Stimulated activated CD4-positive, alpha-beta T cell treated with anti-CD3 and anti-CD28 coated beads, Interleukin-2, amount 100 ng/mL, for 24 hours (primary cell): ENCODE measurements at places on chromosomes 12 and 14.

- DNase-seq, result no peak
These were observed 161.7 kb downstream of the CAND1 start for GRCh38 chr12:67430708-67431335.

DNA sequence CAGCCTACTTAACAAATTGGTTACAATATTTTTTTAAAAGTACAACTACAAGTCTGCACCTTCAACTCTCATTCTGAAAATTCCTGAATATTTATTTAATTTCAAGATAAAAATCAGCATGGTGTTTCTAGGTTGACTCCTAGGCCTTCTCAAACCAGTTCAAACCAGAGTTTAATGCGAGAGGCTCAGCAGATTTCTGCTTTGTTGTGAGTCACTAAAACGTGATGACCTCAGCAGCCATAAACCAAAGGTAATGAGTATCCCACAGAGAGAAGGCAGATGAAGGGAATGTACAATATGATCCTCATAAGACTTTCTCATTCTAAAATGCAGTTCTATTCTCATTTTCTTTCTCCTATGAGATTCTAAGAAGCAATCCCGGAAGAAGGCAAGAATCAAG lies 1.5 kb downstream of the PRDM4 start:
- peak; percentile 11 for DNase-seq

DNA sequence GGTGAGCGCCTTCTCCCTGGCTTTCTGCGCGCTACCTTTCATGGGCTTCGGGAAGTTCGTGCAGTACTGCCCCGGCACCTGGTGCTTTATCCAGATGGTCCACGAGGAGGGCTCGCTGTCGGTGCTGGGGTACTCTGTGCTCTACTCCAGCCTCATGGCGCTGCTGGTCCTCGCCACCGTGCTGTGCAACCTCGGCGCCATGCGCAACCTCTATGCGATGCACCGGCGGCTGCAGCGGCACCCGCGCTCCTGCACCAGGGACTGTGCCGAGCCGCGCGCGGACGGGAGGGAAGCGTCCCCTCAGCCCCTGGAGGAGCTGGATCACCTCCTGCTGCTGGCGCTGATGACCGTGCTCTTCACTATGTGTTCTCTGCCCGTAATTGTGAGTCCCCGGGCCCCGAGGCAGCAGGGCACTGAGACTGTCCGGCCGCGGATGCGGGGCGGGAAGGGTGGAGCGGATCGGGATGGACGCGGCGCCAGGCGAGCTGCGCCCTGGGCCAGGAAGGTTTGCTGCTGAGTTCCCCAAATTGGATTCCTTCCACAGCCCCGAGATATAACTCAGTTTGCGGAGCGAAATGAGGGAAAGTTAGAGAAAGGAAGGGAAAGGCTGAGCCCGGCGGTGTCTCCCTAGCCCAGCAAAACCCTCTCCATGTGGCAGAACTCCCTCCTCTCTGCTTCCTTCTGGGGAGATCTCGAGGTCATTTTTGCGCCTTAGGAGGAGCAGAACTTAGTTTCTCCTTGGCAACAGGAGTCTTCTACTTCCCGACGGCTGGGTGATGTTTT lies 972 bp downstream of the PTGDR start:
- DNase-seq, result peak; percentile 22

GRCh38 chr12:109793411-109793810 lies 39.8 kb downstream of the TRPV4 start:
- DNase-seq, result no peak

GRCh38 chr12:96749999-96750398 lies 157.1 kb upstream of the NEDD1 start:
- no peak for DNase-seq

GRCh38 chr14:81147140-81147897 lies 73.4 kb downstream of the GTF2A1 start:
- no peak for DNase-seq
